Esophagus muscularis mucosa (tissue), 4 donors: ENCODE measurements at places on chromosomes 11 and 22. TPM values are rescaled to one million over a fixed set of nuclear protein-coding genes. Genes with fewer than 3 reads are reported as not detected.

MS4A4E gene
- total RNA-seq = 3.8 TPM

SYT13 gene
- 0.83 TPM for total RNA-seq

- no peaks in the 10 kb centered on the region for H3K27me3 ChIP-seq
- no peak for DNase-seq
- no peak overlapping the region for H3K4me3 ChIP-seq
- H3K4me1 ChIP-seq = no peaks in the 10 kb centered on the region
- H3K36me3 ChIP-seq = no peaks in the 10 kb centered on the region
Observed at GRCh38 chr11:76415073-76415472, 29.7 kb upstream of the EMSY start.

RASL10A gene
- total RNA-seq = 1.6 TPM

DNA sequence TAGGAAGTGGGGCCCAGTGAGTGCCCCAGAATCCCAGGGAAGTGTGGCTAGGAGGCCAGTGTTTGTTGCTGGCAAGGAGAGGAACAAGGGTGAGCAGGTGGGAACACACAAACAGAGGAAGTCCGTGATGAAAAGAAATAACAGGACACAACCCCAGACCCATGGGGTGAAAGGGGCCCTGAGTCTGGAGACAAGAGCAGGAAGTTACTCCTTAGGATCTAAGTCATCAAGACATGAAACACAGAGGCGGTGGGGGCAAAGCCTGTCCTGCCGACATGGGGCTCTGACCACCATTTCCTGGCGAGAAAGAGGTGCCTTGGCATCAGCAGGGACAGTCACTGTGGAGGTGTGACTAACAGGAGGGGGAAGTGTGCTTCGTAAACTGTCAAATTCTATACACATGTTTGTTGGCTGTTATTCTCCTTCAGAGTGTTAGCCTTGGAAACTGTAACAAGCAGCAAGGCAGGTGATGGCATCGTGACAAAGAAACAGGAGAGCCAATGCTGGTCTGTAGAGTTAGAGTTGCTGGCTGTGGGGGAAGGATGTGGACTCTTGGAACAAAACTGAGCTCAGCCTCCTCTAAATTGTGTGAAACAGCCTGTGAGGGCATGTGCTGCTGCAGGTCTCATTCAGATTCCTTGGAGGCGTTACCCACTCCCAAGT lies 21.7 kb downstream of the CHST1 start:
- peaks cover 42% of the 10 kb centered on the region for H3K27me3 ChIP-seq
- H3K36me3 ChIP-seq = no peaks in the 10 kb centered on the region
- H3K27ac ChIP-seq = no peak overlapping the region
- H3K4me3 ChIP-seq = no peak overlapping the region
- no peaks in the 10 kb centered on the region for H3K4me1 ChIP-seq
